ENCODE measurements at places on chromosomes 11 and 22.

DNA sequence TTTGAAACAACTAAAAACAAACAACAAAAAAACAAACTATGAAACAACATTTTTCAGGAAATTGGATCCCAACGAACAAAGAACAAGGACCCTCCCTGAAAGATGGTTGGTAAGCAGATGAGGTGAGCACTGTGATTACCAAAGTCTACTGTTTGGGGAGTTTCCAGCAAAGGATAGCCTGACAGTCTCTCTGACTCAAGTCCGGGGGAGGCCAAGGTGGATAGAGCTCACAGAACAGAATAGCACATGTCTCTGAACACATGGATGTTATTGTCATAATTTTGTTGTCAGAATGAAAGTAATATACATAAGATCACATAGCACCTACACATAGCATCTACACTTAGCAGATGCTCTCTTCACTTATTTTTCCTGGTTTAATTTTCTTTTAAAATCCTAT, 501.3 kb upstream of the TENM4 start:
- DNase-seq, result no peak

- DNase-seq, result no peak
Measured at GRCh38 chr22:39906207-39906606, 5.3 kb downstream of the GRAP2 start.

DNA sequence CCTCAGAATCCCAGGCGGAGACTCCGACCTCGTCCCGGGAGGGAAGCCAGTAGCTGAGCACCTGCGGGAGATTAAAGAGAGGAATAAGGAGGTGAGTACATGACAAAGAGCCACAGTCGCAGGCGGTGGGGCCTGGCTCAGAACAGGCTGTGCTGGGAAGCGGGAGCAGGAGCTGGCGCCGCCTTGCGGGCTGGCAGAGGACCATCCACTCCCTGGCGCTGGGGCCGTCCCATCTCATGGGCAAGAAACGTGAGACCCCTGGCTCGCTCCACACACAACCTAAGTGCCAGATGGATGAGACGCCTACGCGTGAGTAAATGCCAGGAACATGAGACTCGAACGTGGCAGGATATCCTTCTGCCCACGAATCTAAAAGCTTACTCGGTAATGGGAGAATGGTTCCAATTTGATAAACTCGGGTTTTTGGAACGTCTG, 6.3 kb downstream of the CEND1 start:
- peak; percentile 81 for DNase-seq

DNA sequence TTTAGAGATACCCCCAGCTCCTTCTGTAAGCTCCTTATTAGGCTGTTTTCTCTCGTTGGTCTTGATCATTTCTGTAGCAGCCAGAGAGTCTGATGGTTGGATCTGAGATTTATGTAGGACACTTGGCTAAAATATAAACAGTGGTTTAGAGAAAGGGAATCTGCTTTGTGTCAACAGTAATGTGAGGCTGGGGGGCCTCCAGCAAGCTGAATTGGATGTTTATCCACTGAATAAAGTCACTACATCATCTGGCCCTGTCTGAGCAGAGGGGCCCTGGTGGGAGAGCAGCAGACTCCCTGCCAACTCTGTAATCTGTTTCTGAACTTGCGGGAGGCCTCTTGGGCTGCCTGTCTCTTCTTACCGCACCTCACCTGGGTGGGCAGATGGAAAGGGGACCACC, 328.5 kb upstream of the PLET1 start:
- DNase-seq, result no peak

DNA sequence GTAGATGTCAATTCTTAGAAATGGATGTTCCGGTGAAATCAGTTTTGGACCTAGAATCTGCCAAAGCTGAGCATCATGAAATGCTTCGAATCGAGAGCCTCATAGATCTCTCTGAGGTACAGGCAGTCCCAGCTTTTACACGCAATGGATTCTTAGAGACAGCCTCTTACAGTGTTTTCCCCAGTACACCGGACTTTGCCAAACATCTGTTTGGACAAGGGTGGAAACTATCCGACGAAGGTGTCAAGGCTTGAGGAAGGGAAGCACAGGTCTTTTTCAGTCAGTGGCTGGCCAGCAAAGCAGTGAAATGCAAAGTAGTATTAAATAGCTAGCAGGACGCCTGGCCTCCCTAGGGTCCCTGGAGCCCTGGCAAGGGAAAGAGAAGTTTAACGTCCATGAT, 4.9 kb downstream of the GRK3 start:
- DNase-seq, result no peak

DNA sequence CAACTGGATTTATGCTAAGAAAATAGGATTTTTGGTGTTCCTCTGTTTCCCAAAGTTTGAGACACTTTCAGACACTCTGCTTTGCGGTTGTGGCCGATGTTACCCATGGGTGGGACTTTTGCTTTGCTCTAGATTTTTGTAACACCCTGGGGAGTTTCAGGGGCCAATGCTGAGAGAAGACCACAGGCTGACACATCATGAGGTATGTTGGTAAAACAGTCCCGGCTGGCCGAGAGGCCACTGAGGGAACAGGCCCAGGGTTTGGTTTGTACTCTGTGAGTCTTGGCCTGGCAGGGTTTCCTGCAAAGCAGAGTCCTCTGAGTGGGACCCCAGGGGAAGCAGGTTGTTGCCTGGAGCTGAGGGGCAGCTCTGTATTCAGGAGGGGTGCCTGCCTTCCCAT, 78.5 kb upstream of the PITPNB start:
- no peak for DNase-seq

GRCh38 chr11:17915500-17916143, 97.2 kb downstream of the SERGEF start:
- DNase-seq, result no peak

DNA sequence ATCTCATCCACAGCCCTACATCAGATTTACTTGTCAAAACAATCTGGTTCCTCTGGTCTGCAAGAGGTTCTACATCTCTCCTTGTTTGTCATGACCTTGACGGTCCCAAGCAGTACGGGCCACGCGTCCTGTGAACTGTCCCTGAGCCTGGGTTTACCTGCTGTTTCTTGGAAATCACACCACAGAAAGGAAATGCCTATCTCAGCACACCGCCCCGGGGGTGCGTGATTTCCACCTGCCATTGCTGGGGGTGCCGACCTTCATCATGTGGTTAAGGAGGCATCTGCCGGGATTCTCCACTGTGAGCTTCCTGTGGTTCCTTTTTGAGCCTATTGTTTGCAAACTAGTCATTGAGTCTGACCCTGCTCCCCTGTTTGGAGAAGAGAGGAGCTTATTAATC, 1363.4 kb downstream of the BRD1 start:
- no peak for DNase-seq

GRCh38 chr11:39817241-39817640, 1642.2 kb downstream of the LRRC4C start:
- DNase-seq, result no peak

DNA sequence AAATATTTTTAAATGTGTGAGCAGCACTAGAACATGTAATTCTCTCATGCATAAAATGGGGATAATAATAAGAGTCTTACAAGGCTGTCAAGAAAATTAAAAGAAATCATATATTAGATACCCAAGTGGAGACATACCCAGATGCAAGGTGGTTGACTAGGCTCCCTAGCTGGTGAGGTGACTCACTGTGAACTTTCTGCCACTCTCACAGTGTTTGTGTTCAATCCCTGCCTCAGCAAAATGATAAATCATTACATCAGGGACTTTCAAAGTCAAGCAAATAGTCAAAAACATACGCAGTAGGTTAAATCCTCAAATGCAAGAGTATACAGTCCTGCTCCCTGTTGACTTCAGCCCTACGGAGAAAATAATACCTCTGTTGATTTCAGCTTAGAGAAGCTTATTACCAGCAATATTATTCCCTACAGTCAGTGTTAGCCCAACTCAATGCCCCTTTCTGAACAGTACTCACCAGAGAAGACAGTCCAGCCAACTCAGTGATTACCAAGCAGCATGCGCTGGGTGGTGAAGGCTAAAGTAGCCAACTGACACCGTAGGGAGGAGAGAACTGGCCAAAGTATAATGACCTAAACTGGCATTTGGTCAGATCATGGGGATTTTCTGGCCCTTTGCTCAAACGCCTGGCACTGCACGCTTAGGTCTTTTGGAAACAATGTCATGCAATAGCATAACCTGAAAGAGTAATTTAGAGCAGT, 73.1 kb upstream of the BARX2 start:
- no peak for DNase-seq

GRCh38 chr11:1496091-1496760, 9.6 kb upstream of the MOB2 start:
- DNase-seq, result no peak

DNA sequence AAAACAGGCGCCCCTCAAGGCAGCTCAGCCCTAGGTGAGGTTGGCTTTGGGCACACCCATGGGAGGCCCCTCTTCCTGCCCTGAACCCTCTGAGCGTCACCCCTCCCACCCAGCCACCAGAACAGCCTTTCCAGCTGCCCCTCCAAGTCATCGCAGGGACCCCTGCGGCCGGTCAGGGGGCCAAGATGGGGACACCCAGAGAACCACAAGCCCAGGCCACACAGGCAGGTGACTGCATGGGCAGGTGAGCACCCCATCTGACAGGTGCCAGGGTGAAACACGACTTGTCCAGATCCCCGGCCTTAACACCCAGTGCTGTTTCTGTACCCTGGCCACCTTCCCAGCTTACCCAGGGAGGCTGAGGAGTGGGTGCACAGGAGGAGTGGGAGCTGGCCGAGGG, 24.6 kb upstream of the GRAMD4 start:
- no peak for DNase-seq

- DNase-seq, result no peak
Measured at GRCh38 chr11:17277024-17277584, 565 bp downstream of the NUCB2 start.

GRCh38 chr11:86748296-86748695, 52.0 kb upstream of the PRSS23 start:
- no peak for DNase-seq

DNA sequence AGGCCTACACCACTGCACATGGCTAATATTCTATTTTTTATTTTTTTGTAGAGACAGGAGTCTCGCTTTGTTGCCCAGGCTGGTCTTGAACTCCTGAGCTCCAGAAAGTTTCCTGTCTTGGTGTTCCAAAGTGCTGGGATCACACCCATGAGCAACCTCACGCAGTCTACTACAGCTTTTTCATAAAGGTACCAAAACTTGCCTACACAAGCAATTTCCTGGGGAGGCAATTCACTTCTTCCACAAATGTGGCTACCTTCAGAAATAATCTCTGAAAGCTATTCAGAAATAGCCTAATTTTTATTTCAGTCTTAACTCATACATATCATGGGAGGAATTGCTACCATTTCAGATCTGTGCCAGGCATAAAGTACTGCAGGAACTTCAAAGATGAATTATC, 11.4 kb downstream of the SLC35F2 start:
- no peak for DNase-seq

DNA sequence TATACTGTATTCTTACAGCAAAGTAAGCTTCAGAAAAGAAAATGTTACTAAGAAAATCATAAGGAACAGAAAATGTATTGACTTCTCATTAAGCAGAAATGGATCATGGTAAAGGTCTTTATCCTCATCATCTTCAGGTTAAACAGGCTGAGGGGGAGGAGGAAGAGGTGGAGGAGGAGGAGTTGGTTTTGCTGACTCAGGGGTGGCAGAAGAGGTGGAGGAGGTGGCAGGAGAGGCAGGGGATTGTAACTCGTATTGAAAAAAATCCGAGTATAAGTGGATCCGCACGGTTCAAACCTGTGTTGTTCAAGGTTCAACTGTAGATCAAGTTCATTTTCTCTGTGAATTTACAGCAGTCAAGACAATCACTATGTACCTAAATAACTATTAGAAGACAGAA, 13.0 kb downstream of the GLB1L3 start:
- no peak for DNase-seq

DNA sequence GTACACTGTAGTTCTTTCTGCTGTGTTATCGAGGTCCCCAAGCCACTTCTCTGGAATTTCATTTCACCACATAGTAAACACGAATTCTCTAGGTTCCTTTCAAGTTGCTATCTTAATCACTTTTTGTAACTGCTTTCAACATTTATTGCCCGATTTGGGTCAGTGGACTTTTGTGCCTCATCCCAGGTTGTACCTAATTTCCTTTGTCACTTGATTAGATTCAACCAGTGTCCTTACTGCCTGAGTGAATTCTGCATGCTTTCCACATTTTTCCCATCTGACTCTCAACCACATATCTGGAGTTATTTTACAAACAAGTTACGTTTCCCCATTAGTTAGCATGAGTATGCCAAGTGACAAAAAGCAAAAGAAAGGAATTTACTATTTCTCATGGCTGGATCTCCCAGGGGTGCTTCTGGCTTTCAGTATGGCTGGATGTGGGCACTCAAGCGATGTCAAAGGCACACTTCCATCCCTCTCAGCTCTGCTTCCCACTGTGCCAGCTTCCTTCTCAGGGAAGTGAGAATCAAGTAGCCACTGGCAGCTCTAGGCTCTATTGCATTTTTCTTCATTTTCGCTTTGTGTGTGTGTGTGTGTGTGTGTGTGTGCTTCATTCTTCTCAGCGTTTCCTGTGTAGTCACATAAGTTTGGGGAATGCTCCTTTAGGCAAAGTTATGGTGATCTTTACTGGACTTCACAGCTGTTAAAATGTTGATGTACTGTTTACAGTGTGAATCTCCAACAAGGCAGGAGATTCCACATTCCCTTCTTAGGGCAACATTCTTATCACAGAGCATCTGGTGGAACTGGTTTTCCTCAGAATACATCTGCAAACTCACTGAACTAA, 128.9 kb downstream of the DBX1 start:
- no peak for DNase-seq

DNA sequence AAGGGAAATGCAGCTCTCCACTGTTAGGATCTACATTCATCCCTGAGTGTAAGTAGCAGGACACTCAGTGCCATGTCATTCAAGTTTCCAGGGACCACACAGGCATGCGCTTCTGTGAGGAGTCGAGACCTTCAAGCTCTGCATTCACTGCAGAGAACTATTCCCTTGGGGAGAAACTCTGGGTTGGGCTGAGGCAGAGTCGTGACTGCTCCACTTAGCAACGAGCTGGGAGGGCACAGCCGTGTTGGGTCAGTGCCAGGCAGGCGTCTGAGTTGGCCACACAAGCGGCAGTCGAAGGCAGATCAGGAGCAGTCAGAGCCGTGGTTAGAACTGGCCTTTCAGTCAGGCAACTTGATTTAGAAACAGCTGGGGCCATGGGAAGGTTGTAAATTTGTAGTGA, 14.7 kb downstream of the MPEG1 start:
- DNase-seq, result no peak

- no peak for DNase-seq
Measured at GRCh38 chr11:65552388-65552951, 5.7 kb downstream of the LTBP3 start.

DNA sequence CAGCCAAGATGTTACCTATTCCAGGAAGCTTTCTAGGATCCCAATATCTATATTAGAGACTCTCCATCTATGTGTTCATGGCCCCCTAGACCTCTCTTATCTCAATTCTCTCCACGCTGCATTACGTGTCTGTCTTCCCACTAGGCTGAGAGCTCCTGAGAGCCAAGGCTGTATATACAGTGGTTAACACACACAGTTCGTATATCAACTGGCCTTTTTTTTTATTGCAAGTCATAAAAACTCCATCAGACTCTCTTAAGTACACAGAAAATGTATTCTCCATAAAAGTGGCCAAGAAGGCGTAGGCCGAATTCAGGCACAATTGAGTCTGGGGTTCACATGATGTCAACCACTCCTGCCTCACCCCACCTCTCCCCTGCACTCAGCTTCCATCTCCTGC, 115.9 kb downstream of the TRIM29 start:
- DNase-seq, result no peak

- DNase-seq, result no peak
Measured at GRCh38 chr11:21635394-21636145, 557.3 kb upstream of the ANO5 start.

- no peak for DNase-seq
Measured at GRCh38 chr22:48739348-48740085, 1088.2 kb downstream of the BRD1 start.

GRCh38 chr22:41447435-41448188, 1.0 kb upstream of the TOB2 start:
- no peak for DNase-seq

- no peak for DNase-seq
Measured at GRCh38 chr22:19174106-19175025, 4.2 kb downstream of the SLC25A1 start.
